ENCODE measurements at places on chromosomes 4 and X.

DNA sequence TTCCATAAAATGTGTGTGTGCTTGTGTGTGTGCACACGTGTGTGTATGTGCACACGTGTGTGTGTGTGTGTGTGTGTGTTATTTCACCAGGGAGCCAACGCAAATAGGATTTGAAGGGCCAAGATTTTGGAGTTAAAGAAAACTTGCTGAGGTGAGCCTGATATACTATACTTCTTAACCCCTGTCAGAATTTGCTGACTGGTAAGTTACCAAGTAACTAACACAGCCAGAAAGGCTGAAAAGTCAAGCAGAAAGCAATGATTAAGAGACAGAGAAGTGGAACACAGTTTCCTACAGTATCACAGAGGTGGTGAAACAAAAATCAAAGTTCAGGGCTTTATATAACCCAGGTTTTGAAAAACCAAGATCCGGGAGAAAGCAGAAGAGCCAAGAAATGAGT lies 47.6 kb downstream of the GABRA3 start:
- no peak for DNase-seq

GRCh38 chr4:26130173-26130572 lies 190.6 kb upstream of the RBPJ start:
- DNase-seq = no peak

DNA sequence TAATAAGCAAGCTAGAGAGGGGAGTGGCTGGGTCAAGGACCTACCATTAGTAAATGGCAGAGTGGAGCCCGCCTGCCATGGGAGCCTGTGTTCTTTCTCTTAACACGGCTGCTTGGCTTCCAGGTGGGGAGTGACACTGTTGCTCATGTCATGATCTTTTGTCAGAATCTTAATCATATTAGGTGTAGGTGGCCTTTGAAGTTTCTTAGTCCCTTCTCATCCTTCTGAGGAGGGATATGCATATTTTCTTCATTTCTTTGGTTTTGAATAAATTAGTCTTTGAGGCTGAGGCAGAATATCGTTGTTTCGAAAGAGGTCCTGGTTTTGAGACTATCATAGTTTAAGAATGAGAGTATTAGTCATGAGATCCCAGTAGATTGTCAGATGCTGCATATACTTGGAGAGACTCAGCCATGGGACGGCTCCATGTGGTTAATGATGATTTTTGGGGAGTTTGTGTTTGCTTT lies 28.9 kb downstream of the SNX25 start:
- DNase-seq = peak; percentile 20

DNA sequence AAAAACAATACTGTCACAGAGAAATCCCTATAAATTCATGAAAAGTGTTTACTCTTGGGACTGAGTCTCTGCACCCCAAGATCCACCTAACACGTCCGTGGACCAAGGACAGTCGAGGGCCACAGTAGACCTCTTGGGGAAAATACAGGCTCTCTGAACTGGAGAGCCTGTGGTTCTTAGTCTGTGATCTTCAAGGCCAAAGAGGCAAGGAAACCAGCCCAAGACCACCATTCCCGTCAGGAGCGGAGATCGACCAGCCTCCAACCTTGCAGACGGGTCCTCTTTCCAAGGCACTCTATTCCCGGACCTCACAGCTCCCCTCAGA lies 1.6 kb upstream of the APBB2 start:
- DNase-seq = no peak

GRCh38 chr4:144203155-144203554 lies 62.6 kb upstream of the GYPA start:
- no peak for DNase-seq

DNA sequence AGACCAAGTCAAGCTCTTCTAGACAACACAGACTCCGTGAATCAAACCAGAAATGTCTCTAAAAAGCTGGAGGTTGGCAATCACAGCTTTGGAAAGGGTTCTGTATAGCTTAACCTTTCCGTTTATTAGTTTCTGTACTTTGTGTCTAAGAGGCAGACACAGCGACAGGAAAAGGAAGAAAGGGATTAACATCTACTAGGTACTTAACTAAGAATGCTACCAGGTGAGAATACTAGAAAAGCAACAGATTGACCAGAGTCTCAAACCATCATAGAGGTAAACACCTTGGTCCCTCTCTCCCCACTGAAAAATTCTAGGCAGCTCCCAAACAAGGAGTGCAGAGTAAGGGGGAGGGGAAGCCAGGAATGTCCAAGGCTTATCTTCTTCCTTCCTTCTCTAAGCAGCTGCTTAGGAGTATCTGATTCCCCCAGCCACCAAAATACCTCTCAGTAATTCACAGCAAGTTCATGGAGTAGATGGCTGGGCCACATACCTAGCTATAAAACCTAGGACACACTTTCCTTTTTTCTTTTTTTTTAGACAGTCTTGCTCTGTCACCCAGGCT lies 80.8 kb downstream of the APBB2 start:
- no peak for DNase-seq

DNA sequence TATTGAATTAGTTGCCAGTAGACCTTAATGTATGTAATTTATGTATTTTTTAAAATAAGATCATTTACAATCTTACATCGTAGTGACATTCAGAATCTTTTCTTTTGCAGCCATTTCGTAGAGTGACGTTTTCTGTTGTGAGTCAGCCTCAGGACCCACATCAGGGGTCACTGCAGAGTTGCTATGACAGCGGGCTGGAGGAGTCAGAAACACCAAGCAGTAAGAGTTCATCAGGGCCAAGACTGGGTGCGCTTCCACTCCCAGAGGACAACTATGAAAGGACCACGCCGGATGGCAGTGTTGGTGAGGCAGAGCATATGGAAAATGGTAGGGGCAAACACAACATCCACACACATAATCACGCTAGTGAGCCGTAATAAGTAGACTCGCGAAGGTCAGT lies 199.9 kb downstream of the PCDH7 start:
- no peak for DNase-seq

DNA sequence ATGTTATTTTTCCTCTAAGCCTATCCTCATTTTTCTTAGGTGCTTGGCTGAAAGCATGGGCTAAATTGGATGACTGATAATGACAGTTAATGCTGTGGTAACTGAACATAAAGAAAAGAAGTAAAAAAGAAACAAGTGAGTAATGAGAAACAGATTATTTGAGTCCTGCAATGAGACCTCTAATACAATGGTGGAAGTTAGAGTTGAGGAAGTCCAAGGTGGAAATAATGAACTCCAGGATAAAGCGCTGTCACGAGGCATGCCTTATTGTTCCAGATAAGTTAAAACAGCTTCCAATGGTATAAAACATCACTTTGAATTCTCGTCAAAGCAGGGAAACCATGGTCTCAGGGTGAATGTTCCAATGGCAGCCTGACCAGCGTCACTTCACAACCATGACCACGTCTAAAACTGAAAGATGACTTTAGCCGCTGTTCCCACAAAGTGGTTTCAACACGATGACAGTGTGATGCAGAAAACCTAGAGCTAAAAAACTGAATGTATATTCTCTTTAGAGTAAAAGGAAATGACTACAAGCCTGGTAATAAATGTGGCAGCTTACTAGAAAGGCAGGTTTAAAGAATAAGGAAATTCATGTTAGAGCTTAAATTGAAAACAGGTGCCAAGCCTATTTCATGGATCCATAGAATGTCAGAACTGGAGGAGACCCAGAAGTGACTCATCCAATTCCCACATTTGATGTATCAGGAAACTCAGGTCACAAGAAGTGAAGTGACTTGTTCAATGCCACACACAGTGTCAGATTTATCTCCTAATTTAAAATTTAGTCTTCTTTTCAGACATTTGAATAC lies 202.6 kb upstream of the GYPA start:
- no peak for DNase-seq

DNA sequence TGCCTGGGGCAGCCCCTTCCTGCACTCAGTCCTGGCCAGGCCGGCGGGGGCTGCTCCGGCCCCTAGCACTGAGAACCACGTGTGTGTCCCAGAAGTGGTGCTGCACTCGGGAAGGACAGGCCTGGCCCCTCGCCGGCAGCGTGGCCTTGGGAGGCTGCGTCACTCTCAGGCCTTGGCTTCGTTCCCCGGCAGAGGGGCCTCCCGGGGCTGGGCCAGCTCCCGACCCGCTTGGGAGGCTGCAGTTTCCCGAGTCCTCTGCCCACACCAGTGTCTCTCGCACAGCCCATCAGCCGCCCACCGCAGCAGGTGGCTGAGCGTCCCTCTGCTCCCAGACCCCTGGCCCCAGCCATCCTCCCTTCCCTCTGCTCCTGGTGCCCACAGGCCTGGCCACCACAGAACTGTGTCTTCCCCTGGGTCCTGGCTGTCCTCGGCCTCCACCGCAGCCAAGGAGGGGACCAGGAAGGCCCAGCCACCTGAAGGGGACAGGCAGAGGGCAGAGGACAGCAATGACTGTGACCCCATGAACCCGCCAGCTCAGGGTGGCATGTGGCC lies 10.9 kb upstream of the CPLX1 start:
- DNase-seq = no peak

DNA sequence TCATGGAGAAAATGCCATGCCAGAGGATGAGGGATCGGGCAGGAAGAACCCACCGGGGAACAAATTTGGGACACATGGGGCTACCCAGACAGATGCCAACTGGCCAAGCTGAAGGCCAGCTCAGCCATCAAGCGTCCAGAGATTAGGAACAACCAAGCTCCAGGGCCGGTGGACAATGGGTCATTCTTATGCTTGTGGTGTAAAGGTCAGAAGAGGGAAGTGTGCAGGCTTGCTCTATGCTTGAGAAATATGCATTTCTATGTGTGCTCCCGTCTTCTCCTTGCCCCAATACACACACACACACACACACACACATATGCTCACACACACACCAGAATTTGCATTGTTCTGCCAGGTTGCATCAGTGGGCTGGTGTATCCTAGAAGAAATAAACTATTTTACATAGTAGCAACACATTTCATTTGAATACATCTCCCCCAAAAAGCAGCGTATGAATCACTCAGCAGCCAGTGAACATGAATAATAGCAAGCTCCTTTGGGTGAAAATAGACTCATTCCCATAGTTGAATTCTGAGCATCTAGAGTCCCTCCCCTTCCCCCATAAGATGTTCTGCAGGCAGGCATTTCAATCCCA lies 201.9 kb upstream of the PPARGC1A start:
- DNase-seq = no peak

- no peak for DNase-seq
These were observed 9.8 kb upstream of the P2RY8 start for GRCh38 chrX:1546691-1547251.

GRCh38 chr4:14132301-14132700 lies 504.8 kb upstream of the BOD1L1 start:
- no peak for DNase-seq

DNA sequence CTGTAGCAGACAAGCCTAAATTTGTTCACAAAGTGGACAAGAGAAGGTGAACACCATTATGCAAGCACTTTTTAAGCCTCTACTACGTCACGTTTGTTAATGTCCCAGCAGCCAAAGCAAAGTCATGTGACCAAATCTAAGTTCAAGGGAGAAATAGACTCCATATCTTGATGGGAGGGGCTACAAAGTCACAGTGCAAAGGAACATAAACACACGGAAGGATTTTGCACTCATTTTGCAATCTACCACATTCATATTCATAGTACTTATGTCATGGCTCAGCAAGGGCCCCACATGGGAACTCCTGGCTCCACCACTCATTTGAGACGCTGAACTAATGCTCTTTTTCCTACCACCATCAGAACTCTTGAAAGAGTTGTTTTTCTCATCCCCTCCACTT lies 139.0 kb upstream of the JADE1 start:
- no peak for DNase-seq

DNA sequence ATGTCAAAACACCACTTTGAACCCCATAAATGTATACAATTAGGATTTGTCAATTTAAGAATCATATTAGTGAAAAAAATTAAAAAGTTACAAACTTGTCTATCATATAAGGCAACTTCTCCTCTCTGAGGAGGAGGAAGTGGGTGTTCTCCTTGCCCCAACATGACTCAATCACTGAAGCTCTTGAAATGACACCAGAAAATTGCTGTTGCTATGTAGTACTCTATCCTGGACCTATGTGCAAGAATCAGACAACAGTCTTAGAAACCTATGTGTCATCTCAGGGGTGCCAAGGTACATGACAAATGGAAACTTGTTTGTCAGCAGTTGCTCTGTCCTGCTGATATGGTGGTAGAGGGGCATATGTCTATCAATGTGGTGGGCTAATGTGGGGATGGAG lies 47.7 kb downstream of the HMGB3 start:
- DNase-seq = no peak

DNA sequence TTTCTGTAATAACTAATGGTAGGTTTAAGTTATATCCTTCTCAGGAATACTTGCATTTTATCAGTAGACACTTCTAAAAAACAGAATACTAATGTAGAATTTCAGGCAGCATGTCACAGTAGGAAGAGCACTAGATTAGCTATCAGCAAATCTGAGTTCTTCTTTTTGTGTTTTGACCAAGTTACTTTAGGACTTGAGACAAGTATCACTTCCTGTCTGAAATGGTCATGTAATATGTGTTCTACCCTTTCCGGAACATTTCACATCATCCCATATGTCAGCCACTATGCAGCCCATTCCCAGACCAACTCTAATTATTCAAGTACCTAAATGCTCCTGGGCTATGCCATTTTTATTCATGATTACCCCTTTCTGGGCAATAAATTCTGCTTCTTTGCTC lies 401.8 kb upstream of the RPS6KA3 start:
- no peak for DNase-seq

DNA sequence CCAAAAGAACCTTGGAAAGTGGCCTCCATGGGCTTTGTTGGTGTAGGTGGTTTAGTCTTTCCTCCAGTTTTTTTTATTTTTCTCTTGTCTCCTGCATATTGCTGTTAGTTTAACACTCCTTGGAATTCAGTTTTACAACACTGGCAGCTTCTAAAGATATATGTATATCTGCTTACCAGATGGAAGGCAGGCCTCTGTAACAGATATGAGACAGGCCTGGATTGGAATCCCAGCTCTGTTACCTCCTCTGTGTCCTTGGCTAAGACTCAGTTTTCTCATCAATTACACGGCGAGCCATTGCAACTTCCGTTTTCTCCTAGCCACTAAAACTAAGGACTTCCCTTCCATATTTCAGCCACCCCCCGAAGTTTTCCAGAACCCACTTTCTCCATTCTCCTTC lies 133.4 kb upstream of the SMAD1 start:
- no peak for DNase-seq
